Cortex of kidney (tissue), 1 donor: ENCODE measurements at places on chromosomes 3 and 15.

- DNase-seq = no peak
These were observed 71.6 kb downstream of the FEM1B start for GRCh38 chr15:68349151-68349550.

DNA sequence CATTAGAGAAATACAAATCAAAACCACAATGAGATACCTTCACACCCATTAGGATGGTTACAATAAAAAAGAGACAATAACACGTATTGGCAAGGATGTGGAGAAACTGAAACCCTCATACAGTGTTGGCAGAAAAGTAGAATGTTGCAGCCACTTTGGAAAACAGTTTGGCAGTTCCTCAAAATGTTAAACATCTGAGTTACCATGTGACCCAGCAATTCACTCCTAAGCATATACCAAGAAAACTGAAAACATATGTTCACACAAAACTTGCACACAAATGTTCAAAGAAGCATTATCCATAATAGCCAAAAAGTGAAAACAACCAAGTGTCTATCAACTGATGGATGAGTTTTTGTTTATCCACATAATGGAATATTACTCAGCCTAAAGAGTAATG lies 166.9 kb upstream of the FAM3D start:
- DNase-seq = no peak

DNA sequence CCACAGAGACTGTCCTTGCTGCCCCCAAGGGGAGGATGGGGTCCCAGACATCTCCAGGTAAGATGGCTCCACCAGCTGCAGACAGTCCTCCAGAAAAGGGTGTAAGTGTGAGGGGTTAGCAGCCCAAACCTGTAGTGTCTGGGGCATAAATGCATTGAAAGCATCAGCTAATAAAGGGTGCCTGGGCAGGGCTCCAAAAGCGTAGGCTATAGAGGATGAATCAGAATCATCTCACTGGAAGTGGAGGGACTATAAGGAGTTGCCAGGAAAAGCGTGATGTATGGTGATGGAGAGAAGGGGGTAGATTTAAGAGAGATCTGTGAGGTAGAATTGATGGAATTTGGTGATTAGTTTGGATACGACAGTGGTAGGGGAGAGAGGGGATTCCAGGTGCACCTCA lies 79.9 kb upstream of the ONECUT1 start:
- no peak for DNase-seq

- no peak for DNase-seq
These were observed 86.2 kb downstream of the FBN1 start for GRCh38 chr15:48559285-48559684.

GRCh38 chr3:55297706-55298105 lies 189.4 kb downstream of the WNT5A start:
- no peak for DNase-seq

- DNase-seq = no peak
These were observed 33.0 kb upstream of the SV2B start for GRCh38 chr15:91067036-91067435.

DNA sequence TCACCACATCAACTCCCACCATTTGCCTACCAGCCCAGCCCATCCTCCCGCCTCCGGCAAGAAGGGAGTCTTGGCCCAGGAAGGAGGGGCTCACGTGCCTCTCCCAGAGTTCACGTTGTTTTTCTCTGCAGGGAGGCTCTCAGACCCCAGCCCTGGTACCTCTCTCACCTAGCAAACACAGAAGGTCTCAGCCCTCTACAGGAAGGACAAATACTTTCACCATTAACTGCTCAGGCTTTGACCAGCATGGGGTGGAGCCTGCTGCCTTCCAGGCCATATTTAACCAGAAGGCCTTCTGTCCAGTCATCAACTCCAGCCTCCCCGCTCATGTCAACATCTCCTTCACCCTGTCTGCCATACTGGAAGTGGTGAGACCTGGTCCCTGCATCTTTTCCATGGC lies 19.0 kb upstream of the HTR3E start:
- no peak for DNase-seq
